ENCODE measurements at places on chromosomes 7 and 10.

DNA sequence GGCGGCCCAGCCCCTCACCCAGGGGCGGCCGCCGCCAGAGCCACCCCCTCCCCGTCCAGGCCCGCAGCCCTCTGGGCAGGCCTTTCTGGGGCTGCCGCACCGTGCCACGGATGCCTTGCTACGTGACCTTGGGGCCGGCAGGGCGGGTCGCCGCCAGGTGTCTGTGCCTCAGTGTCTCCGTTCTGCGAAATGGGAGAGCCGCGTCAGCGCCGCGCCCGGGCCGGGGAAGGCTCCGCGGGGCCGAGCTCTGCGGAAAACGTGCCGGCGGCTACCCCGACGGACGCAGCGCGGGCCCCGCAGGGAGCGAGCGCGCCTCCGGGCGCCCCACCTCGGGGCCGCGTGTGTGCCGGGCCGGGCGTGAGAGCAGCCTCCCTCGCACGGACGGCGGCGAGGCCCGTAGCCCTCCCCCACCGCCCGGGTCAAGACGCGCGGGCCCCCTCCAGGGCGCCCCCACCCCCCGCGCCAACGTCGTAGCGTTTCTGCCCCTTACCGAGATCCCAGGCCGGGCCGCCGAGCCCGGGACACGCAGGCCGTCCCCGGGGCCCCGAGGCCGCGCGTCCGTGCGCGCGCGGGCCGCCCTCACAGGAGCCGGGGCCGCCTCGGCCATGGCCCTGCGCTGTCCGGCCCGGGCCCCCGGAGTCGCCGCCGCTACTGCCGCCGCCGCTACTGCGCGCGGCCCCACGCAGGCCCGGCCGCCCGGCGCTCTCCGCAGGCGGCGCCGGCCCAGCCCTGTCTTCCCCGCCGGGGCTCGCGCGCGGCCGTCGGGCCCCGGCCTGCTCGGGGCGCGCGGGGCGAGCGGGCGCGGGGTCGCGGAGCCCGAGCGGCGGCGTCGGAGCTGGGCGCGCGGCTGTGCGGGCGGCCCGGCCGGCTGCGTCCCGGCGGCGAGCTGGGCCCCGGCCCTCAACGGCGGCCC, 1.1 kb downstream of the ZNF777 start:
- no peak for DNase-seq

GRCh38 chr10:43261578-43262396, 5.1 kb downstream of the RASGEF1A start:
- no peak for DNase-seq

DNA sequence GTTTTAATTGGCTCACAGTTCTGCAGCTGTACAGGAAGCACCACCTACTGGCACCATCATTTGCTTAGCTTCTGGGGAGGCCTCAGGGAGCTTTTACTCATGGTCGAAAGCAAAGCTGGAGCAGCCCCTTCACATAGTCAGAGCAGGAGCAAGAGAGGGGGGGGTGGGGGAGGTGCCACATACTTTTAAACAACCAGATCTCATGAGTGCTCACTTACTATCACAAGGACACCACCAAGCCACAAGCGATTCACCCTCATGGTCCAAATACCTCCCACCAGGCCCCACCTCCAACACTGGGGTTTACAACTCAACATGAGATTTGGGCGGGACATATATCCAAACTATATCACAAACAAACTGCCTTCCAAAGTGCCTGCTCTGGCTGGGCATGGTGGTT, 31.7 kb upstream of the SLC18A3 start:
- DNase-seq, result no peak

DNA sequence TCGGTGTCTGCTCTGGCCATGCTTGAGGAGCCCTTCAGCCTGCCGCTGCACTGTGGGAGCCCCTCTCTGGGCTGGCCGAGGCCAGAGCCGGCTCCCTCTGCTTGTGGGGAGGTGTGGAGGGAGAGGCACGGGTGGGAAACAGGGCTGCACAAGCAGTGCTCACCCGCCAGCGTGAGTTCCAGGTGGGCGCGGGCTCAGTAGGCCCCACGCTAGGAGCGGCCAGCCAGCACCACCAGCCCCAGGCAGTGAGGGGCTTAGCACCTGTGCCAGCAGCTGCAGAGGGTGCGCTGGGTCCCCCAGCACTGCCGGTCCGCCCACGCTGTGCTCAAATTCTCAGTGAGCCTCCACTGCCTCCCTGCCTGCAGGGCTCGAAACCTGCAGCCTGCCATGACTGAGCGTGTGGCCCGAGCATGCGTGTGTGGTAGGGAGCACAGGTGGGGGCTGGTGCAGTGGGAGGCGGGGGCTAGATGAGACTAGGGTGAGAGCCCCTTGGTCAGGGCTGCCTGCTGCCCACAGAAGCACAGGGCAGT, 223.0 kb downstream of the ZNF248 start:
- DNase-seq, result no peak
